ENCODE measurements at places on chromosomes 12 and 14.
A peak's percentile ranks its signal among the peaks of the same experiment; 100 is the strongest.

DNA sequence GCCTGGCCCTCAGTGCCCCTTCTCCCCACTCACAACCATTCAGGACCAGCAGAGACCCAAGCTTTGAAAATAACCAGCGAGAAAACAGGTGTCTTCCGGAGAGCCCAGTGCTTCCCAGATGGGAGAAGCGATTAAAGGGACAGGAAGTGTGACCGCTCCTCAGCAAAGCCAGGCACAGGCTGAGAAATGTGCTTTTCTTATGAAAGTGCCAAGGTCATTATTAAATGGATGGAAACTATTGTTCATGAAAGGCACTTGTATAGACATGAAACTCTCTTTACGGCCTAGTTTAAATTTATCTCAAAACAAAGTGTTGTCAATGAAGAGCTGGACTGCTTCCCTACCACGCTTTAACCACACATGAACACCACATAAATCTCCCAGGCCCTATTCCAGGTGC is 210.4 kb downstream of the SPTSSA start:
- no peak for DNase-seq

- DNase-seq = no peak
Observed at GRCh38 chr12:106112145-106112821, 26.5 kb downstream of the NUAK1 start.

DNA sequence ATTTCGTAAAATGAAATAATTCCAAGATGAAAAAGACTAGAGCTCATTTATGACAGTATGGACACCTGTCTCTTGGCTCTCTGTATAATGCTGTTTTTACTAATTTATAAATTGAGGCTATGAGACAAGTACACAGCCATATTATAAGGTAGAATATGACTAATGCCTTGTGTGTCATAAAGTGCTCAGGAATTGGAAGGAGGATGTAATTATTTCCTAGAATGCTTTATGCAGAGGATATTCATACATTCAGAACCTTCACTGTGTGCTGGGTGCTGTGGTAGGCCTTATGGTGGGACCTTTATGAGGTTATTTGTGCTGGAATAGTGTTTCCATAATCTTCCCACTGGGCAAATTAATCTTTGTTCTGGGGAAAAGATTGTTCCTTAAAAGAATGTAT is 13.3 kb downstream of the PCNX1 start:
- DNase-seq = no peak

DNA sequence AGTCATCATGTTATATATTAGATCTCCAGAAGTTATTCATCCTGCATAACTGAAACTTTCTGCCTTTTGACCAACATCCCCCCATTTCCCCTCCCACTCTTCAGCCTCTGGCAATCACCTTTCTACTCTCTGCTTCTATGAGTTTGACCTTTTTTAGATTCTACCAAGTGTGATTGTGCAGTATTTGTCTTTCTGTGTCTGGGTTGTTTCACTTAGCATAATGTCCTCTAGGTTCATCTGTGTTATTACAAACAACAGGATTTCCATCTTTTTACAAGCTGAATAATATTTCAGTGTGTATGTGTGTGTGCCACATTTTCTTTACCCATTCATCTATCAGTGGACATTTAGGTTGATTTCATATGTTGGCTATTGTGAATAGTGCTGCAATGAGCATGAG is 11.2 kb upstream of the WSCD2 start:
- no peak for DNase-seq

GRCh38 chr12:112823582-112824149 is 32.1 kb downstream of the RPH3A start:
- no peak for DNase-seq

GRCh38 chr14:83830316-83830715 is 1699.6 kb upstream of the FLRT2 start:
- no peak for DNase-seq

GRCh38 chr14:32028599-32028998 is 48.5 kb upstream of the ARHGAP5 start:
- no peak for DNase-seq

DNA sequence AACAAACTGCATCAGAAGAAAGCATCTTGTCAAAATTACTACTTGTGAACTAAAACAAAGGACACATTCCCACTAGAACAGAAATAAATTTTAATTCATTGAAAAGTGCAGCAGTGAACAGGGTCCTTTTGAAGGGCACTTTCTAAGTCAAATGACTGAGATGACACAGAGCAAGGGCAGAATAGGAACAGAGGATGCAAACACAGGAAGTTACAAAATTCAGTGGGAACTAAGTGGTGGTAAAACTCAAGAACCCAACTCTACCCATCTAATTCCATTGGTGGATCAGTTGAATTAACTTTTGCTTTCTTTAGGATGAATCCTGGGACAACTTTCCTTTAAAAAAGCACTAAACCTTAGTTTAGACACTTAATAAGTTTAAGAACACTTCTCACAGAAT is 45.8 kb downstream of the GNS start:
- DNase-seq = no peak

DNA sequence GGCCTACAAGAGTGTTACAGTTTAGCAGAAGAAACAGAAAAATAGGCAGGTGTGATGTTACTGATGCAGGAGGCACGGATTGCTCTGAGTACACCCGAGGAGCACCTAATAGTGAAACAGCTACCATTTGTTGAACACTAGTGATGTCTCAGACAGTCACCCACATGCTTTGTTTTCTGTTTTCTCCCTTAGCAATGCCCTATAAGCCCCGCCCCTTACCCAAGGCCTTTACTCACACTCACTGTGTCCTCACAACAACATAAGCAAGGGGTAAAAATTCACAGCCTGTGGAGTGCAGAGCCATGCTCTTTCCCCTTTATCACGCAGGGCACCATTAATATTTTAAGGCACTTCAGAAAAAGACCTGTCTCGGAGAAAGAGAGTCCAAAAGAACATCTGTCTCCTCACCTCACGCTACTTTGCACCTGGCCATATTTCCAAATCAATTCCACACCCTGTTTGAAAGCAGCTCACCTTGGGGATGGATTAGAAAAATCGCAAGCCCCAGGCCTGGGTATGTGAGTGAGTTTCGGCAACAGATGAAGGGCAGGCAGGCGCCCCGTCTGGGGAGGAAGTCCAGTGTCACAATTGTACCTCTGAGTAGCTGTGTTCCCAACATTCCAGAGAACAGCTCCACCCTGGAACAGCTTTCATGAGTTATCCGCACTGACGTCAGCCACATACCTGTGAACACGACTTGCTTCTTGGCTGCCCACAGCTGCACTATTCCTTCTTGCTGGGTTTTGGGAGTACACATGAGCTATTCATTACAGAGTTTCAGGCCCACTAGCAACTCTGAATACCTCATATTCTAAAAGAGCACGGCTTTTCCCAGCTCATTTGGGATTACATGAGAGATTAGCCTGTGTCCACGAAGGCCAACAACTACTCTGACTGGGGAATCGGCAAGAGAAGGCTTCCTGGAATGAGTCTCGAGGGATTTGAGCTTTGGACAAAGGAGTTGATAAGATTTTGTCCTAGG is 26.0 kb downstream of the MAPK1IP1L start:
- no peak for DNase-seq

- no peak for DNase-seq
Observed at GRCh38 chr12:20443792-20444191, 75.5 kb downstream of the PDE3A start.

DNA sequence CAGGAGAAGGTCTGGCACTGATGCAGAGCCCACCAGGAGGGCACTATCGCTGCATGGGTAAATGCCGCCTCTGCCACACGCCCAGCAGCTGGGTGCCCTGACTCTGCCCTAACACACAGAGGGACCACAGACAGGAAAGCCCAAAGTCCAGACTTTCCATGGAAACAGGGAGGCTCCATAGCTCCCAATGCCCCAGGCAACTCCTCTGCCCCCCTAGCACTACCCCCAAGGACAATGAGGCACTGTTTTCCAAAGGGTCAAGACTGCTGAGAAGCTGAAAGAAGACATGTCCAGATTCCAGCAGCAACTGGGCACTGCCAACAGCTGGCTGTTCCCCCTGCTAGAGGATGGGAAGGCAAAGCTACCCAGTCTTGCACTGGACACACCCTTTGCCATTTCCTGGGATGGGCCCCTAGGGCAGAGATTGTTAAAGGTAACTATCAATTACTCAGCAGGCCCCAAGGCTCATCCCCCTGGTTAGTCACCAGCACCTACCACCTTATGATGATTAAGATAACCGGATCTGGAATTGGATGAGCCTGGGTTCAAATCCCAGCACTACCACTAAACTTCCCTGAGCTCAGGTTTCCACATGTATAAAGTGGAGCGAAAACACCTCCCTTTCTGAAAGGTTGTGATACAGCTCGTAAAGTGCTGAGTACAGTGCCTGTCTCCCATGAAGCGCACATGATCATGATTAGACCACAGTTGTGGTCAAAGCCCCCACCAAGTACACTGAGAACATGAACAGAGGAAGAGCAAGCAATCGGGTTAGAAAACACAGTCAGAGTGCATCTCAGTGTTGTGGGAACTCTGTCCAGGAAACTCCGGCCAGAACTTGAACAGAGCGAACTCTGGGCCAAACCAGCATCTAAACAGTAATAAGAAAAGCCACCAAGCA is 3.3 kb downstream of the PXN start:
- DNase-seq = no peak

- DNase-seq = no peak
Observed at GRCh38 chr14:34103176-34103575, 152.3 kb upstream of the EGLN3 start.

DNA sequence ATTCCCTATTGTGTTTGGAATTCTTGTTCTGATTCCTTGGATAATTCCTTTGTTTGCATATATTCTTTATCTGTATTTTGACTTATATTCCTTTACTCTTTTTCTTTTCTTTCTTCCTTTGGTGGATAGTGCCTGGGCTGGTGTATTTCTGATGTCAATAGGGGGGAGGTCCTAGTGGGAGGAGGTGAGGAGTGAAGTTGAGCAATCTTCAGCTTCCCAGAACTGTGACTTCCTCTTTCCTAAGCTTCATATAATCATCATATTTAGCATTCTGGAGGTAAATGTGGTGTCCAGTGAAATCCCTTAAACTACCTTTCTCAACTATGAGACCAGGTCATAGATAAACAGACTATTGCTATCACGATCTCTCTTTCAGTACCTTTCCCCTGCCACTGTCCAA is 29.6 kb upstream of the TBPL2 start:
- DNase-seq = no peak

DNA sequence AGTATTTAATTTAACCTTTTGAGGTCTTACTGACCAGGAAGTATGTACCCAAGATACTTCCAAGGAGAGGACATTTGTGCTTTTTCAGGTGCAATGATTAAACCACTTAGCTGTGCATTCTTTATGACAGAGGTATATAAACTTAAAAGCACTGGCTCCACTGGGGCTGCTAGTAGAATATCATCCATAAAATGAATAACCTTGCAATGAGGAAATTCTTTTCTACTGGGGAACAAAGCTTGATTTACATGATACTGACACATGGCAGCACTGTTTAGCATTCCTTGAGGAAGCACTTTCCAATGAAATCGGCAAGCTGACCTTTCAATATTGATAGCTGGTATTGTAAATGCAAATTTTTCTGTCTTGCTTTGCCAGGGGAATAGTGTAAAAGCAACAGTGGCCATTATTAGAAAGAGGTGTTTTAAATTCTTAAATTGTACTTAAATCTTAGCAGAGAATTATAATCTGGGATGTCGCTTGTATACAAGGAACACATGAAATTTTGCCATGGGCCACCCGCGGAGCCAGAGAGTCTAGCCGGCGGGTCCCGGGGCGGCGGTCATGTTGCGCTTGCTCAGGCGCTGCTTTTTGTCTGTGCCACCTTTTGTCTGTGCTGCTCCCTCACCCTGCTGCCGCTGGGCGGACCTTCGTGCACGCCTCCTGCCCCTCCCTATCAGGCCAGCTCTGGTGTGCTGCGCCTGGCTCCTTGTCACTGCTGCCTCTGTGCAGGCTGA is 20.9 kb upstream of the BLTP3B start:
- peak; percentile 43 for DNase-seq

DNA sequence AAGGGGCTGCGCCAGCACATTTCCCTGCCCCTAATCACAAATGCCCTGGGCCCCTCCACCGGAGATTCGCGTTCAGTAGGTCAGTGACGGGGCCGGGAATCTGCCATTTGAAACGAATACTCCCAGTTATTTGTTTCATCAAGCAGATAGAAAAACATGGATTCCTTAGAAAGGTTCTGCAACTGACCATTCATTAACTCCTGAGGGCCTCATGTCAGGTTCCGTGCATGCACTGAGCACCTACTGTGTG is 25.6 kb upstream of the UBC start:
- DNase-seq = no peak

DNA sequence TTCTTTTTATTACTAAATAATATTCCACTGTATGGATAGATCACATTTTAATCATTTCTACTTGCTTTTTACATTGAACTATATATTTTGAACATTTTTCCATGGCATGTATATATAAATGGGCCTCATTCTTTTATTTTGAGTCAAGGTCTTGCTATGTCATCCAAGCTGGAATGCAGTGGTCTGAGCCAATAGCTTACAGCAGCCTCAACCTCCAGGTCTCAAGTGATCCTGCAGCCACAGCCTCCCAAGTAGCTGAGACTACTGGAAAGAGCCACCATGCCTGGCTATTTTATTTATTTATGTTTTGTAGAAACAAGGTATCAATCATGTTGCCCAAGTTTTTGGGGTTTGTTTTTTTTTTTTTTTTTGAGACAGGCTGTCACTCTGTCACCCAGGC is 7.6 kb downstream of the FCF1 start:
- DNase-seq = no peak

Measured in stimulated activated CD8-positive, alpha-beta memory T cell treated with anti-CD3 and anti-CD28 coated beads, Interleukin-2, amount 100 ng/mL, for 1 hour (primary cell).